Mesothelial cell of epicardium (in vitro differentiated cells): ENCODE measurements at places on chromosomes 6 and 20. TPM values are rescaled to one million over a fixed set of nuclear protein-coding genes. Genes with fewer than 3 reads are reported as not detected.

The ADGRF1 gene
- total RNA-seq, result 1.4 to 2.2 TPM (median 1.6 TPM) in 3 replicates

The SLC25A27 gene
- 33.8 to 40.5 TPM (median 34.6 TPM) in 3 replicates for total RNA-seq

The HAO1 gene
- total RNA-seq, result not detected in 3 replicates

The LMBRD1 gene
- total RNA-seq, result 27.3 to 30.2 TPM (median 29.8 TPM) in 3 replicates

The TMEM74B gene
- 0.85 to 1.1 TPM (median 0.95 TPM) in 3 replicates for total RNA-seq

The CTCFL gene
- 0.23 to 0.33 TPM (median 0.27 TPM) in 3 replicates for total RNA-seq

DNA sequence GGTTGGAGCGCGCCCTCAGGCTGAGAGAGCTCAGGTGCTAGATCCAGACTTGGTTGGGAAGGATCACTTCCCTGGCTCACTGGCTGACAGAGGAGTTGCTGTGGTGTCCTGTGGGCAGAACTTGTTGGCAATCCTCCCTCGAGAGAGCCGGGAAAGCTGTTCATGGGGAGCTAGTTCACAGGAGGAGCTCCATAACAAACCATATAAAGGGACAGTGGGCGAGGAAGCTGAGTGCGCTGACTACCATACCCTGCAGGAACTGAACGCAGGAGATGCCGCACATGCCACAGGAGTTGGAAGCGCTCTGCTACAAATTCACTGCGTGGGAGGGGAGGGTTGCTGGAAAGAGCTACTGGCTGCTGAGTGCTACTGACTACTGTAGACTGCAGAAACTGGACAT lies 243.2 kb downstream of the OGFRL1 start:
- DNase-seq, result no peak

DNA sequence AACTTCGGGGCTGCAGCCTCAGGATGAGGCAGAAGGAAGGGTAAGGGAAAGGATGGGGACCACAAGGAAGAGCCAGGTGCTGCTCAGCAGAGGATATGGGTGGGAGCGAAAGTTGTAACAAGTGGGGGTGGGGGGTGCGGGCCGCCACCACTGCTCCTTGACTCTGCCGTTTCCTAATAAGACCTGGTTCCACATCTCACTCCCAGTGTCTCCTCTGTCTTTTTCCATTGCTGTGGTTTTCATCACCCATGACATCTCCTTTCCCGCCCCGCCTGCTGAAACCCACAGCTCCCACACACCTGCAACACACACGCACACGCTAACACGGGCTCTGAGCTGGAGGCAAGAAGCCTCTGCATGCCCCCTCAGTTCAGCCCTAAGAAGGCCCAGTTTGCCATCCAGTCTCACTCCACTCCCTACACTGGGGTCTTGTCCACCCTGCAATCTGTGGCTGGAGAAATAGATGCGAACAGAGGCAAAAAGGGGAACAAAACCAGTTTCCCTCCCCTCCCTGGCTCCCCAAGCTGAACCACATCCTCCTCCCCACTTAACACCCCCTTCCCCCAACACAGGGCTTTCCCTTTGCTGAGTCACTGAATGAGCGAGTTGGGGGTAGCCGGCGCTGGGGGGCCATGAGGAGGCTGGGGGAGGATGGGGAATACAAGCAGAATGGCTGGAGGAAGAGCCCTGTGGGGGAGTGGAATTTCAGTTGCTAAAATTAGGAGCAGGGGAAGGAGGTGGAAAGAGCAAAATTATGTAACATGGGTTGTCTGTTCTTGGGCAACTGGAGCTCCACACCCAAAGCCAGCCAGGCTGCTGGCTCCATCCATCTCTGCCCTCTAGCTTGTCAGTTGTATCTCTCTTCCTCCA lies 11.5 kb downstream of the NFKBIL1 start:
- no peak for DNase-seq

DNA sequence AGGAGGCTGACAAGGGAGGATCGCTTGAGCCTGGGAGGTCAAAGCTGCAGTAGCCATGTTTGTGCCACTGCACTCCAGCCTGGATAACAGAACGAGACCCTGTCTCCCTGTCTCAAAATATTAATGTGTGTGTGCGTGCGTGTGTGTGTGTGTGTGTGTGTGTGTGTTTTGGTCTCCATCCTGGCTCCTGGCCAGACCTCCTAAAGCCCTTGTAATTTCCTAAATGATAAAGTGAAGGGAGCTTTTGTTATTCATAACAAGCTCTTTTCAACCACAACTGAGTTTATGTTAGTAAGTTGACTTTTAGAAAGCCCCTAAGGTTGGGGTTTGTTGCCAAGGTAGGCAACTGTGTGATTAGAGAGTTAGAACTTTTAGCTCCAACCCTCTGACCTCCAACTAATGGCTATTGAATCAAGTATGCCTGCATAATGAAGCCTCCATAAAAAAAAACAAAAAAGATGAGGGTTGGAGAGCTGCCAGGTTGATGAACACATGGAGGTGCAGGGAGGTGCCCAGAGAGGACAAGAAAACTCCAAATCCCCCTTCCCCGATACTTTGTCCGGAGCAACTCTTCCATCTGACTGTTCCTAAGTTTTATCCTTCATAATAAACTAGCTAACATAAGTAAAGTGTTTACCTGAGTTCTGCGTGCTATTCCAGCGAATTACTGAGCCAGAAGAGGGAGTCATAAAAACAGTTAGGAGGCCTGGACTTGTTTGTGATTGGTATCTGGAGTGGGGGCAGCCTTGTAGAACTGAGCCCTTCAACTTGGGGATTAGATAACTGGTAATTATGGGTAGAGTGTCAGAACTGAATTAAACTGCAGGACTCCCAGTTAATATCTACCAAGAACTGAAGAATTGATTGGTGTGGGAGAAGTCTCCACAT lies 5.3 kb upstream of the AIF1 start:
- no peak for DNase-seq

- peak; percentile 26 for DNase-seq
These were observed at the start of gene RSPO3 for GRCh38 chr6:127118298-127119101. Gene RSPO3 (plus strand): TSS chr6:127118671. CDS start chr6:127119193, 522 bp downstream.

DNA sequence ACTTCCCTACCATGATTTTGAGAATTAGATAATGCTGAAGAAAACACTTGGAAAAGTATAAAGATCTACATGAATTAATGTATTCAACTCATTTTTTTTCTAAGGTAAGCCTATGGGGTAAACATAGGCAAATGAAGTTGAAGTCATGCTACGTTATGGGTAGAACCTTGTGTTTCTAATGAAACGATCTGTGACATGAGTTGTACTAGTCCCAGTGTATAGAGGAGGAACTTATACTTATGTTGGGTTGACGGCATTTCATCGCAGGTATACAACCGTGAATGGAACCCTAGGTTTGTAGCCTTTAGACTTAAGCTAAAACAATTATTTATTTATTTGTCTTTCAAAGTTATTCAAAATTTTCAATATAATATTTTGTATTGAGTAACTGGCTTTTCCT lies 2.6 kb downstream of the SLC35F1 start:
- no peak for DNase-seq

DNA sequence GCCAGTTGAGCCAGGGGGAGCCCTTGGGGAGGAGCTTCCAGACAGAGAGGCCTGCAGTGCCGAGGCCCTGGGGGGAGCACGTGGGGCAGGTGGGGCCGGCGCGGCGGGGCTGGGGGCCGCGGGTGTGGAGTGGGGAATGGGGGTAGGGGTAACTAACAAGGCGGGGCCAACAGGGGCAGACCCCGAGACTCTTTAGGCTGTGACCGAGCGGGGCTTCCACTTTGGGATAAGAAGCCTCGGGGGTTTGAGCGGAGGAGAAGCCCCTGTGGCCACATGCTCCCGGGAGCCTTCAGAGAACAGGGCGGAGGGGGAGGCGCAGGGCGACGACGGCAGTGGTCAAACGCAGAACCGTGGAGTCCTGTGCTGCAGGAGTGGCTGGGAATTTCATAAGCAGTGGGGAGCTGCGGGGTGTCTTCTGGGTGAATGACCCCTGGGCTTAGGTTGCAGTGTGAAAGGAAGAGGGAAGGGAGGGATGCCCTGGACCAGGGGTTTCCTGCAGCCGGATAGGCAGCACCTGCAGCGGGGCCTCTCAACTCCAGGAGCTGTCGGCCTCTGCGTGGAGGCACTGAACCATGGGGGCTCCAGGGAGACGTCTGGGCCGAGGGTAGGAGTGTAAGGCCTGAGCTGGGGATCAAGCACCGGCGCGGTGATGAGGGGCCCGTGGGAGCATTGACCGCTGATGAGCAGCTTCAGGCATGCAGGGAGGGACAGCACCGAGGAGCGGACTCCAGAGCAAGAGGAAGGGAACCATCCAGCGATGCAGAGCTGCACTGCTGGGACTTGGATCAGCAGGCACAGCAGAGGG lies 121.0 kb downstream of the SYNDIG1 start:
- DNase-seq, result no peak

- DNase-seq, result peak; percentile 96
These were observed 93.3 kb downstream of the CD83 start for GRCh38 chr6:14210663-14211561.

- DNase-seq, result no peak
These were observed 6.9 kb upstream of the MCCD1 start for GRCh38 chr6:31521835-31522234.

- DNase-seq, result no peak
These were observed 1.1 kb downstream of the MGME1 start for GRCh38 chr20:17969884-17970409.

- DNase-seq, result no peak
These were observed 61.6 kb downstream of the SNAP25 start for GRCh38 chr20:10280018-10280908.

GRCh38 chr6:13526727-13527670 lies 39.6 kb upstream of the GFOD1 start:
- DNase-seq, result no peak

DNA sequence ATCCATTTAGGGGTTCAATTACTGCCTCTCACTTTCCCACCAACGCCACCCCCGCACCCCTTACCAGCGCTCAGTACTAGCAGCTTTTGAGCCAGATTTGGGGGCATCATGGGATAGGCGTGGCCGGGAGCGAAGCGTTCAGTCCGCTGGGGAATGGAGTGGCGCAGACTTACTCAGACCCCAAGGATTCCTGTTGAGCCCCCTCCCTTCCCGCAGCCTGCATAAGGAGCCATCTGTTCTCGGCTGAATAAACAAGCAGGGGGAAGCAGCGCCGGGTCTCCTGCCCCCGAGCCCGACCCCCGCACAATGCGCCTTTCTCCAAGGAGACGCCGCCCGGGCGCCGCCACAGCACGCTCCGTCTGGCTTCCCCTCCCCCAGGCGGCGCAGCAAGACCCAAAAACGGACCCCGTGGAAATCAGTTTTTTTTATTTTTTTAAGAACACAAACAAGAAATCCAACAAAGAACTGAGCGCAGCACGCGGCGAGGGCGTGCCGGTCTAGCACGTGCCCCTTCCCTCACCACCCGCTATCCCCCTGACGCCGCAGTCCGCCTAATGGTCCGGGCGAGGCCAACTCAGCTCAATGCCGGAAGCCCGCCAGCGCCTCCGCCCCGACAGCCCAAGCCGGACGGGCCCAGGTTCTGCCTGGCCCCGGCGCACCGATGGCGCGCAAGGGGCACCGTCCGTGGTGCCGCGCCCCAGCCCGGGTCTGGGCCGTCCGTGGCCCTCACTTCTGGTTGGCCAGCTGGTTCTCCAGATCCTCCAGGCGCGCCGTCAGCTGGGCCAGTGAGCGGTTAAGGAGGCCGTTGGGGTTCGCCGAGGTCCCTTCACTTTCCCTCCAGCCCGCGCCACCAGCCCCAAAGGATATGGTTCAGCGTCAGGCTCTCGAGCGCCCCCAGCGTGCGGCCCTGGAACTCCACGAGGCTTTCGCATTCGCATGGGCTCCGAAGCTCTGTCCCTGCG lies 13.3 kb upstream of the RBPJL start:
- DNase-seq, result peak; percentile 66

GRCh38 chr6:158249340-158249836 lies 62.9 kb upstream of the TULP4 start:
- no peak for DNase-seq
